ENCODE measurements at places on chromosomes 1 and 21.

- DNase-seq: no peak
These were observed 16.6 kb downstream of the DDAH1 start for GRCh38 chr1:85448358-85448757.

DNA sequence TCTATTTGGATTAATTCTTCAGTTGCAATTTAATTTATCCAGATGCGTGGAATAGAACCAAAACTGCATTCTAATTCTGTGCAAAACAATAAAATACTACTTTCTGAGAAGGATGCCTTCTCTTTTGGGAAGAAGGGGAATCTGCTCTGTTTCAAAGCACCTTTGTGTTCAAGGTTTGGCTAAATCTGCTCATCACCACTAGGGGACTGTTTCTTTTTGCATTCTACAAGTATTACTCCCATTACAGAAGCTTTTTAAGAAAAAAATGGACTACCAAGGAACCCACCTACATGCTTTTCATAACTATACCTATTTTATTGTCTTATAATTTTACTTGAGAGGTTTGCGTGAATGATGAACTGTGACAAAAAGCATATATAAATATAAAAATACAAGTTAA, 18.2 kb downstream of the MRPS6 start:
- DNase-seq: no peak

- DNase-seq: no peak
These were observed 1.2 kb downstream of the ARHGEF2 start for GRCh38 chr1:155976913-155977689.

- no peak for DNase-seq
These were observed at the start of gene ZBTB18 for GRCh38 chr1:244050835-244051444. Gene ZBTB18, plus strand, starts transcription at chr1:244051283. Its CDS starts 149 bp downstream, at chr1:244051432.

DNA sequence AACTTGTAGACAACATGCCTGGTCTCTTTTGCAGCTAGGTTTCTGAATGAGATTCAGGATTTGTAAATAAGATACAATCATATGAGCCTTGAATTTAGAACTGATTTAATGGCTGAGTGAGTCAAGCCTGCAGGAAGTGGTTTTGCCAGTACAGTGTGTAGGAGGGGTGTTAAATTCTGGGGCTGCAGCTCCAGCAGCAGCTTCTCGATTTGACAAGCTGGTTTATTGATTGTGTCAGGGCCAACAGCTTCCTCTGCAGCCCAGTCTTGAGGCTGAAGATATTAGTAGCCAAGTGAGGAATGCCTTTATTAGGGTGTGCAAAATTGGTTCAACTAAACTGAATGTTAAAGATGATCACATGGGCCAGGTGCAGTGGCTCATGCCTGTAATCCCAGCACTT, 11.5 kb upstream of the PLA2G5 start:
- no peak for DNase-seq

DNA sequence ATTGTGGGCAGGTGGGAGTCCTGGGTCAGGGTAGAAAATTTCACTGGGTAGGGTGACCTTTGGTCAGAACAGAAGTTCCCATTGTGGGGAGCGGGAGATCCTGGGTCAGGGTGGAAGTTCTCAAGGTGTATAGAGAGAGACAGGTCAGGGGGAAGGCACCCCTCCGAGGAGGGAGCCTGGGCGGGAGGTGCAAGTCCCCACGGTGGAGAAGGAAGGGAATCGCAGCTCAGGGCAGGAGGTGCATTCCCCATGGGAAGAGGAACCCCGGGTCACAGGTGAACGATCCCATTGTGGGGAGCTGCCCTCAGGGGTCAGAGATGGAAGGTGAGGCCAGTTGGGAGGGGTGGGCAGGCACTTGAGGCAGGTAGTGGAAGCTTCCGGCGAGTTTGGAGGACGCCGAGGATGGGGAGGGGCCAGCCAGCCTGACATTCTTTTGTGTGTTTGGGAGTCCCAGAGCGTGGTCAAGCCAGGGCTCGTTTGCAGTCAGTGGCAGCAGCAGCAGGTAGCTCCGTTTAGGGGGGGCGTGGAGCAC, 637 bp downstream of the LYPLA2 start:
- DNase-seq: peak; percentile 42

GRCh38 chr1:234246638-234247116, 126.6 kb upstream of the COA6 start:
- DNase-seq: no peak

DNA sequence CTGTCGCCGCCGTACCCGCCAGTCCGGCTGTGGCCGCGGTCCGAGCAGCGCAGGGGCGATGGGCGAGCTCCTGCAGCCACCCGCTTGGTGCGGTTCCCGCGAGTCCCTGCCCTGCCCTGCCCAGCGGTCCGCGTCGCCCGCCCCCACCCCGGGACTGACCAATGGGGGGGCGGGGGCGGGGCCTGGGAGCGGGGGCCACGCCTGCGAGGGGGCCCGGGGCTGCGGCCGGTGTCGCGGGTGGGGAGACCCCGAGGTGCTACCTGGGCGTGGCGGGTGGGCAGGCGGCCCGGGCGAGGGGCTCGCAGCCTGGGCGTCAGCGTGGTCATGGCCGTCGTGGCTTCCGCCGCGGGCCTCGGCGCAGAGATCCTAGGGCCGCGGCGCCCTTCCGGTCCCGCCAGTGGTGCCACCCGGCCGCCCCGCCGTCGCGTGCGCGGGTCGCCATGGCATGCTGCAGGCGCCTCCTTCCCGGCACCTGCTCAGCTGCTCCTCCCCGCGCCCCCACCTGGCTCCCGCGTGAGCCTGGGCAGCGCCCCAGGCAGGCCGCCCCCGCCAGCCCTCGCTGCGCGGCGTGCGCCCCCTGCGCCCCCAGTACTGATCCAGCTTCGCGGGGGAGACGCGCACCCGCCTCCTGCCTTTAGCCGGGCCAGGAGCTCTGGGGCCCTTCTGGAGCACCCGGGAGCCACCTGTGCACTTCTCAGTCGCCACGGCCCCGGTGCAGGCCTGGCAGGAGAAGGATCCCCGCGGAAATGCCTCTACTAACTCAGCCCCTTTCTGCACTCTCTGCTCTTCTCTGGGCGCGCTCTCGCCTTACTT, at the start of gene BMP8B:
BMP8B (minus strand) TSS at position 108 of the 813 bp plus-strand sequence. CDS start 380 bp downstream, outside the sequence.
- DNase-seq: peak; percentile 55

GRCh38 chr1:215637041-215637573, 70.0 kb downstream of the KCTD3 start:
- no peak for DNase-seq

- DNase-seq: no peak
These were observed 340.2 kb downstream of the PTPRU start for GRCh38 chr1:29576510-29576909.

- DNase-seq: no peak
These were observed 41.4 kb downstream of the URB1 start for GRCh38 chr21:32351428-32351827.

DNA sequence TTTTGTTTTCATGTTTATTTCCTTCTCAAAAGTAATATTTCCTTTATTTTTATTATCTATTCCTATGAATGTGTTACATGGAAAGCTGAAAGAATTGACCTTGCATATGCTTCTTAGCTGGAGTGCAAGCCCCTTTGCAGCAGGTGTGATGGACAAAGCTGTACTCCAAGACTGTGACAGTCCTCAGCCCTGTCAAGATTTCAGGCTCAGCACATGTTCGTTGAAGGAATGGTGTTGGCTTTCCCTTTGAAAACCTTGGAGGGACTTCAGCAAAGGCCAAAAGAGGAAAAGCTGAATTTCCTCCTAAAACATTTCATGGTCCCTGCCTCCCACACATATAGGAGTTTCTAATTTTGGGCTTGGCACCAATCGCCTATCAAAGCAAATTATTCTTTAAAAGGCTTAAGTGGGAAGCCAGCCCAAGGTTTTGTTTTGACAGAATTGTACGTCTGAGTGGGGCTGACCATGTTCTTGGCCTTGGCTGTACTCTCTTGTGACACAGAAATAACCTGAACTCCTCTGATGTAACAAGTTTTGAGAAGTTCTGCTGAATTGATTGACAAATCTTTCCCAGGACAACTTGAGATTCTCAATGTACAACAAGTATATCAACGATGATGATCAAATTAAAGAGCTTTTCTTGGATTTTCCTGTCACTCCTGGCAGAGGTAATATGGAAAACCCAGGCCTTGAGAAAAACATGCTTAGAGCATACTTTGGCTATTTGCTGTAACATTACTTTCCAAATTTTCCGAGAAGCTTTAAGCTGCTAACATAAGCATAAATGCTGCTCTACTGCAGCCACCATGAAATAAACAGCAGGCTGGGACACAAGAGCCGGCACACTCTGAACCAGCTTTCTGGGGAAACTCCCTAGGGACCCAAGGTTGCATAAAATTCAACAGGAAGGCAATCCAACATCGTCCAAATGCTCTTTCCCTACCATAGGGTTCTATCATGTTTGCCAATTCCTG, 135.7 kb upstream of the ZNF648 start:
- DNase-seq: no peak

- DNase-seq: no peak
These were observed 115.1 kb downstream of the RHOU start for GRCh38 chr1:228850141-228851100.

DNA sequence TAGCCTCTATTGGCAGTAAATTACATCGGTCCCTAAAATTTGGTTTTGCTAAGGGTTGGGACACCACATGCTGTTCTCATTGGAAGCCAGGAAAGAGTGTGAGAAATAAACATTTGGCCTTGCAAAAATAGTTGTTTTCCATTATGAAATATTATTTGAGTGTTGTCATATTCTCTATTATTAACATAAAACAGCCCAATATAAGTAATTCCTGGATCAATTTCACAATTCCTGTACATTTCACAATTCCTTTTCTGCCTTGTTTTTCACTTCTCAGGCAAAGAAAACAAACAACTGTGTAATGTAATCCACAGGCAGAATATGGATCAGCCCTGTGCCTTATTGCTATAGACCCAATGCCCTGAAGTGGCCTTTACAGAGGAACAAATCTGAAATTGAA, 40.5 kb downstream of the C1orf87 start:
- no peak for DNase-seq

GRCh38 chr1:81142099-81142826, 658.5 kb upstream of the ADGRL2 start:
- DNase-seq: no peak

- DNase-seq: no peak
These were observed 36.1 kb upstream of the PLPPR4 start for GRCh38 chr1:99228153-99228552.

- DNase-seq: peak; percentile 31
These were observed 23.3 kb downstream of the CNIH4 start for GRCh38 chr1:224380003-224380402.

Data from activated T-cell treated with anti-CD3 and anti-CD28 coated beads, Interleukin-2, amount 50 U/mL, for 1 hour (primary cell).